Fibroblast of skin of left biceps (primary cell): ENCODE measurements at places on chromosomes 6 and 20.
A peak's percentile ranks its signal among the peaks of the same experiment; 100 is the strongest.

DNA sequence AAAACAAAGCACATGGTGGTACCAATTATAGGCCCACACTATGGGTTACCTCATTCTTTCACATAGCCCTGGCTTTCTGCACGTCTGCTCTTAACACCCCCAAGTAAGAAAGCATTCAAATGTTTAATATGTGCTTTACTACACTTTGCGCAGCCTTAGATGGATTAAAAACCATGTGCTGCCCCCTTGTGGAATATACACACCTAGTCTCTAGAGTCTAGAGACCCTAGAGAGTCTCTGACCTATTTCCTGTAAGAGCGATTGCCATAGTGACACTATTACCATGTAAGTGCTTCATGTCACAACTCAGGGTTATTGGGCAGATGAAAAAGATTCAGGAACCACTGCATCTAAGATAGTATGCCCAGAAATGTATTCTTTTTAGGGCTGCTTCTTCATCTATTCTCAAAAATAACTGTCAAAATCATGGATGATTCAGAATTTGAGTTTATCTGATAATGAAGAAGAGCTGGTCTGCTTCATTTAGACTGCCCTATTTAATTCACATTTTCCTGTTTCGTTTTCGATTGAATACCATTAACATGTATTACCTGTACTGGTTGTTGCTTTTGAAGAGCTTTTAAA lies 186.3 kb downstream of the ADGB start:
- DNase-seq: no peak

- DNase-seq: no peak
Observed at GRCh38 chr6:64984948-64985347, 722.1 kb downstream of the EYS start.

- peak; percentile 54 for DNase-seq
Observed at GRCh38 chr6:26536571-26537159, 1.5 kb upstream of the HMGN4 start.

GRCh38 chr6:53042112-53042511 lies 23.1 kb upstream of the FBXO9 start:
- DNase-seq: peak; percentile 91
